ENCODE measurements at places on chromosomes 6 and 20.

DNA sequence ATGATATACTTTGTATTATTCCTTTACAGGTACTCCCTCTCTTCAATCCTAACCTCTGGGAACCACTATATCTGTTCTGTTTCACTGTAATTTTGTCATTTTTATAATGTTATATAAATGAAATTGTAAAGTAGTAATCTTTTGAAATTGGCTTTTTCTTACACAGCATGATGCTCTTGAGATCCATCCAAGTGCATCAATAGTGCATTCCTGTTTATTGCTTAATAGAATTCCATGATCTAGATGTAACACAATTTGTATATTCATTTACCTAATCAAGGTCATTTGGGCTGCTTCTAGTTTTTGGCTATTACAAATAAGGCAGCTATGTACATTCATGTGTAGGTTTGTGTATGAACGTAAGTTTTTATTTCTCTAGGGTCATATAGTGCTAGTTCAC lies 174.6 kb downstream of the KHDC1L start:
- no peak for DNase-seq

DNA sequence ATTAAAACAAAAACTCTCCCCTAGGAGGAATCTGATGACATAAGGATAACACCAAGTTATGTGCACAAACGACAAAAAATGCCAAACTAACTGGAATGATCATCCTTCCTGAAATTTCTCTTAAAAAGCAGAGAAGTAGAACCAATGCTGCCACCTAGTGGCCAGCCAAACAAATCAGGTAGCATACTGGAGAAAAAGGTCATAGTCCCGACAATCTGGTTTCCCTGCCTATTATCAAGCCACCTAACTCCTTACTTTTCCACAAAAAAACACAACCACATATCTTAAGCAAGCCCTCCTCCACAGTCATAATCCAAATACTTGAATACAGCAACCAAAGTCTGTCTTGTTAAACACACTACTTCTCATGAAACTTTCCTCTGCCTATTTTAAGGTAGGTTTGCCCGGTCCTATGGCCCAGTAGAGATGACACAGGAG lies 5.3 kb downstream of the OARD1 start:
- peak; percentile 83 for DNase-seq

GRCh38 chr6:137216106-137216505 lies 3.1 kb downstream of the IFNGR1 start:
- peak; percentile 55 for DNase-seq

DNA sequence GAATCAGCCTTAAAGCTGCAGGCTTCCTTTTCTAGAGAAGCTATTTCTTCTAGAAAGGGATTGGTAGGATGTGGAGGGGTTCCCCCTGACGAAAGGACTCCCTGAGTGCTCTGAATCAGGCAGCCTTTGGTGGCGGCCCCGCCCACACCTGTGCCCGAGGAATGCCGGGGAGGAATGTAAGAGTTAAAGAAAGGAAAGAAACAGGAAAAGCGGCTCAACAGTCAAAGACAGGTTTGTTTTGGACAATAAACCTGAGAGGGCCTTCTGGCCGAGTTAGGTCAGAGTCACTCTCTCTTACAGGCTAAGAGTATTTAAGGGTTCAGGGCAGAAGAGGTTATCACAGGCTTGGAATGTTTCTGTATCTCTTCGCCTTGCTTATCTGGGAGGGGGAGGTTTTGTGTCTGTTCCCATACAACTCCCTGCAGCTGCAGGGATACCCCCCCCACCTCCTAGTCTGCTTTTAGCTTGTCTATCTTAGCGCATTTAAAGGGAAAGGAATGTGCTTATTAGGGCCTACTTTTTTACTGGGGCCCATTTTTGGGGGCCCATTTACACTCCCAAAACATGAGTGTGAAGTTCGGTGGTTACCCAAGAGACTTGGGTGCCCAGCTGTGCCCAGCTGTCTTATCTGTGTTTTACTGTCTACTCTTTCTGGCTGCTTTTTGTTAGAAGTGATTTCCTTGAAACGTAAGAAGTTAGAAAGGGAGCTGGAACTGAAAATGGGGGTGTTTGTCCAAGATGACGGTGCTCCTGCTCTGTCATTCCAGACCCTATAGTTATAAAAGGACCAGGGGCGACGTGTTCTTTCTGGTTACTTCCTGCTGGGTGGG lies 32.8 kb downstream of the DYNLT1 start:
- no peak for DNase-seq

DNA sequence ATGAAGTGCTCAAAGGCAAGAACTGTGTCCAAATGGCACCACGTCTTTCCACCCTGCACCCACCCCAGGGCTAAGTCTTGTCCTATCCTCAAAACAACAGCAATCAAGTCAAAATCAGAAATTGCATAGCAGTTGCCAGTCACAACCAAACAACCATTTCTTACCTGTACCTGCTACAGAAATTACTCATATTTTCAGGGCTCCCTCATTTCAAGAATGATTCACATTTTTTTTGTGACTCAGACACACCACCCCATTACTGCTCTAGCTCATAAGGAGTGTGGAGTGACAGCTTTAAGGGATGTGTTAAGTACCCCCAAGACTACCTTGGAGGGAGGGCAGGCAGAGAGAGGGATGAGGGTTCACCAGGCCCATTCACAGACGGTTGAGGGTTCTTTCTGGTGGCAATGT lies 111.7 kb downstream of the TRERF1 start:
- DNase-seq = no peak

DNA sequence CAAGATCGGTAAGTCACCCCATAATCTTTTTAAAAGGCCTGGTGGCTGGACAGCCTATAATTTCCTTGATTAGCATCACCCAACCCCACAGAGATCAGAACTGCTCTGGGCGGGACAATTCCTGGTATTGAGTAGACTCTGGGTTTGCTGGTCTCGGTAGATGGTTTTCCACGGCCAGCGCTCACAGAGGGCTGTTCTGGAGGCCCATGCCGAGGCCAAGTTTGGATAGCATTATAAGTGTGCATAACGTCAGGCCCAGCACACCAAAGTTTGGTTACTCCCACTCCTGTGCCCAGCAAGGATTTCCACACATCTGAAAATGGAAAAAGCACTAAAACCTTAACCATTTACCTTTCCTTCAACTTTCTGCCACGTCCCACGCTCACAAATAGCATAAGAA lies 104.7 kb upstream of the RREB1 start:
- DNase-seq = no peak

- no peak for DNase-seq
Measured at GRCh38 chr20:58719258-58719657, 26.7 kb downstream of the NPEPL1 start.

DNA sequence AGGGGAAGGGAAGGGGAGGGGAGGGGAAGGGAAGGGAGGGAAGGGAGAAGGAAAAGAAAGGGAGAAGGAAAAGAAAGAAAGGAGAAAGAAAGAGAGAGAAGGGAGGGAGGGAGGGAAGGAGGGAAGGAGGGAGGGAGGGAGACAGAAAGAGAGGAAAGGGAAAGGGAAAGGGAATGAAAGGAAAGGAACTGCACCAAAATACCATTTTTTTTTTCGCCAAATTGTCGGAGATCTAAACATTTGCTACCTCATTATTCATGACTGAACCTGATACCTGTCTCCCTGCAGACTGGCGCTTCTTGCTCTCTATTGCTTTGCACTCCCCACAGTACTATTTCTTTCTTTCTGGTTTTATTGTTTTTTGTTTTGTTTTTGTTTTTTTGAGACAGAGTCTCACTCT lies 117.3 kb upstream of the LGSN start:
- DNase-seq = no peak

DNA sequence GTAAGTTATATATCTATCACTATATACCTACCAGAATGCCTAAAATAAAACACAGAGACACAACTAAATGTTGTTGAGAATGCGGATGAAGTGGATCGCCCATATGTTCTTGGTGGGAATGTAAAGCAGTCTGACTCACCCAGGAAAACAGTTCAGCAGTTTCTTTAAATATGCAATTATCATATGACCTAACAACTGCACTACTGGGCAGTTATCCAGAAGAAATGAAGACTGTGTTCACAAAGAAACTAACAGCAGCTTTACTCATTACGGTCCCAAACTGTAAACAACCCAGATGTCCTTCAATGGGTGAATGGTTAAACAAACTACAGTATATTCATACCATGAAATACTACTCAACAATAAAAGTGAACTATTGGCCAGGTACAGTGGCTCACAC lies 14.3 kb upstream of the ZC3H12D start:
- peak; percentile 44 for DNase-seq

DNA sequence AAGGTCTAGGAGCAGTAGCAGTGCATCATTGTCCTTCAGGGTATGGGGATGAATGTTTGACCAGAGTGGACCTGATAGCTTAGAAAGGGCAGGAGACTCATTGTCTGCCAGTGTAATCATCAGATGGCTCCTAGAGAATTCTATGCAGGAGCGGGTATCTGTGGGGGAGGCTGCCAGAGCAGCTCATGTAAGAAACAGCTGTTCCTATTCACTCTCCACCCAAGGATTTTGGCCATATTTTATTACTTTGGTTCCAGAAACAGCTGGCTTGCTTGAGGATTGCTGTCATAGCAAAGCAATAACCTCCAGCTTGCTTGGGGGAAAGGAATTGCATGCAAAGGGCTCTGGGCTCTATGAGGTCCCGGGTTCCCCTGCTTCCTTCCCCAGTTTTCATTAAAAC lies 44.1 kb downstream of the RALY start:
- DNase-seq = no peak

GRCh38 chr6:95572098-95572497 lies 5.2 kb upstream of the MANEA start:
- DNase-seq = peak; percentile 26

GRCh38 chr6:37088897-37089296 lies 81.1 kb upstream of the PIM1 start:
- no peak for DNase-seq

DNA sequence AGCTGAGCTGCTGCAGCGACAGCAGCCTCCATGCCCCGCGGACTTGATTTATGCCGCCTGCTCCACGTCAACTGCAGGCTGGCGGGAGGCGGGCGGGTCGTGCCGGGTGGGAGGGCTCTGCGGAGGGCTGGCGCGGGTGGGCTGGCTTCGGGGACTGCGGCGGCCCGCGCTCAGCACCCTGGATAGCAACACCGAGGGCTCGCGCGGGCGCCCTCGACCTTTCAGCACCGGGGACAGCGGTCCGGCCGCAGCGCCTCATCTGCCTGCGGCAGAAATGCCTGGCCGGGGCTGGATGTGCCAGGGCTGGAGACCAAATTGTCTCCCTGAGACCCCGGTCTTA lies 792 bp downstream of the SNAP25 start:
- DNase-seq = peak; percentile 72

DNA sequence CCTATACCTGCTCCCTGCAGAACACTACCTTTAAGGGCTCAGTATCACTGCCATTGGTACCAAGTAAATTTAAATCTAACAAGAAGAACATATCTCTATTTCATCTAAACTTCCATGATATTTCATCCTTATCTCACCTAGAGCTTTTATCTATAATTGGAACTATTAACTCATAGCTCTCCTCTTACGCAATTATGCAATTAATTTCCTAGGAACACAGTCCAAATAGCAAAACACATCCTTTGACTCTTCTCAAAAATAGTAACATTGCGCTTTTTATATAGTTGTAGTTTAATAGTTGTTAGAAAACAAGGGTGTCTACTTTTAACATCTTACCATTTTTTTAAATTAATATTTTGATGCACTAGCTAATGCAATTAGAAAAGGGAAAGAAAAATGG lies 986.8 kb upstream of the SLC35B3 start:
- no peak for DNase-seq

GRCh38 chr6:159953091-159953601 lies 15.7 kb upstream of the IGF2R start:
- peak; percentile 83 for DNase-seq

GRCh38 chr20:13458860-13459451 lies 179.8 kb downstream of the TASP1 start:
- peak; percentile 31 for DNase-seq

DNA sequence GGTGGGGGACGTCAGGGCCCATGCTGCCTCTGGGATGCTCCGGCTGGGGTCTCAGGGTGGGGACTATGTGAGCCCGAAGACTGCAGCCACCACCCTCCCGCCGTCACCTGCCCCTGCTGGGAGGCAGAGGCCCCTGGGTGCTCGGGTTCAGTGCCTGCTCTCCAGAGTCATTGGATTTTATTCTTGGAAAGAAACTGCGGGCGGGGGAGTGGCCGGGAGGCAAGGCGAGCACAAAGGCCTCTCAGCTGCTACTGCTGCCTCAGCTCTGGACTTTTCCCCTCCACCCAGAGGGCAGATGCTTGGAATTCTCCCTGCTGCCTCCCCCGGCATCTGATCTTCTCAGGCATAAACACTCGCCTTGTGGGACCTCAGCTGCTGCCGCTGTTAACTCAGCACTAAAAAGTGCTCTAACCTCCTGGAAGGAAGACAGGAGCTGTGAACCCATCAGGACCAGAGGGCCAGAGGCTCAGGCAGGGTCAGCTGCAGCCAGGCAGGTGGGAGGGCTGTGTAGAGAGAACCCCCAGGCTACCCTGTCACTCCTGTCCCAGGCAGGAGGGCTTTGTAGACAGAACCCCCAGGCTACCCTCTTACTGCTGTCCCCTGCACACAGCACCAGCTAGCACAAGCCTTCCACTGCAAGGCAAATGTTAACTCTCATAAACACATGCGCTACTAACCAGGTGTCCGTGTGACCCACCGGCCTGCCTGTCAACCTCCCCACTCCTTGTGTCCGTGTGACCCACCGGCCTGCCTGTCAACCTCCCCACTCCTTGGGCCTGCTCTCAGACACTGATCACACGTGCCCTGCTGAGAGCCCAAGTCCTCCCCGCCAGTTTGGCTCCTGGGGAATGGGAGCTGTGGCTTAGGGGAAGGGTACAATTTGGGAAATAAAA lies 9.4 kb upstream of the FRMD1 start:
- DNase-seq = no peak

- DNase-seq = no peak
Measured at GRCh38 chr6:121886223-121886830, 450.9 kb downstream of the GJA1 start.

DNA sequence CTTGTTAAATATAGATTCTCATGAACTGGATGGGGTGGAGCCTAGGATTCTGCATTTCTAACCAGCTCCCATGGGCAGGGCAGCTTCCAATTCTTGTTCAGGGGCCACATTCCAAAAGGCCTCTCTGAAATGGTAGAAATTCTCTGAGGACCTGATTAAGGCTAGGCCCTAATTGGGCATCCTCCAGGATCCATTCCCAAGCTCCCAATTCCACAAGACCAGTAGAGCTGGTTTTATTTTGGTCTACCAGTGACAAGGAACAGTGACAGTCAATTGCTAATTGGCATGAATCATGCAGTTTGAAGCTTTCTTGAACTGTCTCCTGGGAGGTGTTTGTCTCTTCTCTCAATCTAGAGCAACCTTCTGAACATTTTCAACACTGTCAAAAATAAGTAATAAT lies 3.0 kb downstream of the THBD start:
- no peak for DNase-seq

- peak; percentile 42 for DNase-seq
Measured at GRCh38 chr20:50269091-50270033, 78.7 kb downstream of the CEBPB start.

Measured in inflammatory macrophage (primary cell).